ENCODE measurements at places on chromosomes 2 and 18. TPM values are rescaled to one million over a fixed set of nuclear protein-coding genes. Genes with fewer than 3 reads are reported as not detected.

- DNase-seq = no peak
These were observed 48.4 kb upstream of the ANKRD44 start for GRCh38 chr2:197358931-197359330.

GRCh38 chr2:216392945-216393840 is 19.1 kb upstream of the SMARCAL1 start:
- peak; percentile 29 for DNase-seq

DNA sequence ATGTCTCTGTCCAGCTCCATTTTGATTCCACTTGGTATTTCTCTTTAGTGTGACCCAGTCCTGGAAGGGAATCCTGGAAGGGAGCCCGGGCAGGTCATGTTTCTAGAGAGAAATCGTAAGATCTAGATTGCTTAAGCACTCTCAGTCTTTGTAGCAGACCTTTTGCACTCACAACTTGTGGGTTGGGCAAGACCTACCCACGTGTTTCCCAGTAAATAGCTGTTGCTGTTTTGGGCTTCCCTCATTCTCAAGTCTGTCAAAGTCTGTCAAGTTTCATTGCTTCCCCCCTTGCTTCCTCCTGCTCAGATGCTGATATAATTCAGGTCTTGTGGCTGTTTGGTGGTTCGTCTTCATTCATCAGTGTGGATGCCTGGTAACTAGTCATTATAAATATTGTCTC is 17.4 kb upstream of the NEMP2 start:
- DNase-seq = peak; percentile 15

APLF gene
- total RNA-seq = 6.8 TPM

DNA sequence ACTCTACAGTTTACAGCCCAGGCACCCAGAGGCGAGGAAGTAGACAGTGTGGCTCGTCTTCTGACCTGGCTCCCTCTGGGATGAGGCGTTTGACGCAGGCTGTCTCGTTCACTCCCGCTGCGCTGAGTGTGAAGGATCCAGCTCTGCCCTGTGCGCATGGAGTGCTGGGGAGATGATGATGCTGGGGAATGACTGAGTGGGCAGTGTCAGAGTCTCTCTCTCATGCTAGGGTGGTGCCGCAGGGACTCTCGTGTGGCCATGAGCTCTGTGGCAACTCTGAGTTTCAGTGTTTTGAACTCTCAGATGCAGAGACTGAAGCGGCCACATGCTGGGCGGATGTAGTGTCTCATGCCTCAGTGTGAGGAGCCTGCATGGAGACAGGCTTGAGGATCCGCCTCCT is 118.4 kb upstream of the TPO start:
- DNase-seq = no peak

PARD3B gene
- total RNA-seq = 15.9 TPM

DNA sequence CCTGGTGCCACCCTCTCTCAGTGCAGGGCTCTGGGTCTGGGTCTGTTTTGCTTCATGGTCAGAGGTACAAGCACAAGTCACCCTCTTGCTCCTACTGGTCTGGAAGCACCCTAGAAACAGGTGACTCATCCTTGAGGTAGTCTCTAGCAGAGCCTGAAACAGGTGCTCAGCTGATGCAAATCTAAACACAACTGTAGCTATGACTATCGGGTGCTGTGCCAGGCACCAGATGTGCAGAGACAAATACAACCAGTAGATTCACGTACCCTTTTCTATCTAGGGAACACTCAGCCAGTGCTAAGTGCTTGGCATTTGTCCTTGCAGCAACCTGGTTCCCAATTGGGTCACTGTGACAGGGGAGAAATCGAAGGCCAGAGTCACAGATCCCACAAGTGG is 140.9 kb upstream of the MYCN start:
- DNase-seq = no peak

GYPC gene
- 38.7 TPM for total RNA-seq

GRCh38 chr2:97741686-97742085 is 28.3 kb downstream of the ZAP70 start:
- no peak for DNase-seq
